ENCODE measurements at places on chromosomes 2 and 18. TPM values are rescaled to one million over a fixed set of nuclear protein-coding genes. Genes with fewer than 3 reads are reported as not detected.

GPBAR1 gene
- 0.35 TPM for total RNA-seq

GRCh38 chr2:203808046-203808750 is 59.4 kb upstream of the CTLA4 start:
- DNase-seq = no peak

DNA sequence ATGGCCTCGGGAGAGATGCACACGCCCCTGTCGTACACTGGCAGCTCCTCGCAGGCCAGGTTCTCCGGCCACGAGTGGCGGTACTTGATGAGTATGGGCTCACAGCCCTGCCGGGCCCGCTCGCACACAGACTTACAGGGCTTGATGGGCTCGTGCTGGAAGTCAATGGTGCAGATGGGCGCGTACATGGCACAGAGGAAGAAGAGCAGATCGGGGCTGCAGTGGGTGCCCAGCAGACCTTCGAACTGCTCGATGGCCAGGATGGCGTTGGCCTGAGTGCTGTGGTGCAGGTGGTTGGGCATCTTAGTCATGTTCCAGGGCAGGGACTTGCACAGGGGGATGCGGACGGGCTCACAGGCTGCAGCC is 359 bp downstream of the FRZB start:
- no peak for DNase-seq

DNA sequence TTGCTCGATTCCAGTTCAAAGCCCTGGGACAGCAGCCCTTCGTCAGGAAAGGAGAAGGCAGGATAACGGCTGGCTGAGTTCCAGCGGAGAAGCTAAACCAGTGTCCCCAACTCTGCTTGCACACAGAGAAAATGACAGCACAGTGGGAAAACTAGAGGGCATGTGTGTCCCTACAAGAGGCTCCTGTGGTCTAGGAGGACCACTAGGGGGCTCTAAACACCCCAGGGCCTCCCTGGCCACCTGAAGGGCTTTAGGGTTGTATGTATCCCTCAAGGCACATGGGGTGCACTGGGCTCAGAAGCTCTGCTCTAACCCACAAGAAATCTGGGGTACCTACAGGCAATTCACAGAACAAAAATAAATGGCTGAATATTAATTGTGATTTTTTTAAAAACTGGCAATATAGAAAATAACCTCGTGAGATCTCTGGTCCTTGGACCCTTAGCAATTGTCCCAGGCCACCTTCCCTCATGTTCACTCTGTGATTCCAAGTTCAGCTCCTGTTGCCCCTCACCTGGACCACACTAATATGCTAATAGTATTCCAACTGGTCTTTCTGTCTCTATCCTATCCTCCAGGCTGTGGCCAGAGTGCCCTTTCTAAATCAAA is 17.5 kb downstream of the STAT1 start:
- no peak for DNase-seq

- no peak for DNase-seq
Measured at GRCh38 chr18:59996370-59996966, 96.7 kb downstream of the PMAIP1 start.

LRRC30 gene
- total RNA-seq = not detected

GRCh38 chr2:107785756-107786155 is 40.9 kb upstream of the RGPD4 start:
- no peak for DNase-seq

DNA sequence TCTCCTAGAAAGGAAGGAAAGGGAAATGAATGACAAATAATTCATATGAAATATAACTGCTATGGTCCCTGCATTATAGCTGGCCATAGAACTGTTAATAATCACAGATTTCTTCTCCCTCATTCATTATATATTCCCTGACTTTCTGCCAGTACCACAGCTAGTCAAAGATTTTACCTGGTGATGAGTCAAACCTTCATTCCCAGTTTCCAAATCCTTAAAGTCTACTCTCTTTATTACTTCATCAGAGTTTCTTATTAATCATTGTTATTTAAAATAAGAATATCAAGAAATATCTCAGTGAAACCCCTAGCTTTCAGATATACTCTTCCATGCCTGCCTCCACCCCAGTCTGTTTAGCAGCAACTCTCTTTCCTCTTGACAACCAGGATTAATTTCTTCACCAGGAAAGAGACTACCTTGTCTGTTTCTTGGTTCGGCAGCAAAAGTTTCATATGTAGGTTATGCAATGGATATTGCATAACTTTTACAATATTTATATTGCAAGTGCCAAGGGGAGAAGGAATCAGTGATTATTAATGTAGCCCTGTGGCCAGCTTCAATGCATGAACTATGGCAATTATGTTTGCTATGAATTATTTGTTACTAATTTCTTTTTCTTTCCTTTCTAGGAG is 533.8 kb downstream of the FBXO15 start:
- DNase-seq = no peak

KIF5C gene
- 0.58 TPM for total RNA-seq

CTNNA2 gene
- total RNA-seq = not detected

GRCh38 chr2:233691443-233692433 is 952 bp upstream of the UGT1A6 start:
- no peak for DNase-seq

SERPINB12 gene
- total RNA-seq = not detected

TYW5 gene
- 7.6 TPM for total RNA-seq

DNA sequence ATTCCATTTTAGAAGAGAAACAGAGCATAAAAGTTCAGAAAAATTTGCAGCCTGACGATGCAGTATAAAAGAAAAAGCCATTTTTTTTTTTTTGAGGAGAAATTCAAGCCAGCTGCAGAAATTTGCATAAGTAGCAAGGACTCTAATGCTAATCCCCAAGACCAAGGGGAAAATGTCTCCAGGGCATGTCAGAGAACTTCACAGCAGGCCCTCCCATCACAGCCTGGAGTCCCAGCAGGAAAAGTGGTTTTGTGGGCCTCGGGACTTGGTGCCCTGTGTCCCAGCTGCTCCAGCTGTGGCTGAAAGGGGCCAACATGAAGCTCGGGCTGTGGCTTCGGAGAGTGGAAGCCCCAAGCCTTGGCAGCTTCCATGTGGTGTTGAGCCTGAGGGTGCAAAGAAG is 325.3 kb upstream of the HNMT start:
- no peak for DNase-seq

LYG2 gene
- total RNA-seq = not detected

DNA sequence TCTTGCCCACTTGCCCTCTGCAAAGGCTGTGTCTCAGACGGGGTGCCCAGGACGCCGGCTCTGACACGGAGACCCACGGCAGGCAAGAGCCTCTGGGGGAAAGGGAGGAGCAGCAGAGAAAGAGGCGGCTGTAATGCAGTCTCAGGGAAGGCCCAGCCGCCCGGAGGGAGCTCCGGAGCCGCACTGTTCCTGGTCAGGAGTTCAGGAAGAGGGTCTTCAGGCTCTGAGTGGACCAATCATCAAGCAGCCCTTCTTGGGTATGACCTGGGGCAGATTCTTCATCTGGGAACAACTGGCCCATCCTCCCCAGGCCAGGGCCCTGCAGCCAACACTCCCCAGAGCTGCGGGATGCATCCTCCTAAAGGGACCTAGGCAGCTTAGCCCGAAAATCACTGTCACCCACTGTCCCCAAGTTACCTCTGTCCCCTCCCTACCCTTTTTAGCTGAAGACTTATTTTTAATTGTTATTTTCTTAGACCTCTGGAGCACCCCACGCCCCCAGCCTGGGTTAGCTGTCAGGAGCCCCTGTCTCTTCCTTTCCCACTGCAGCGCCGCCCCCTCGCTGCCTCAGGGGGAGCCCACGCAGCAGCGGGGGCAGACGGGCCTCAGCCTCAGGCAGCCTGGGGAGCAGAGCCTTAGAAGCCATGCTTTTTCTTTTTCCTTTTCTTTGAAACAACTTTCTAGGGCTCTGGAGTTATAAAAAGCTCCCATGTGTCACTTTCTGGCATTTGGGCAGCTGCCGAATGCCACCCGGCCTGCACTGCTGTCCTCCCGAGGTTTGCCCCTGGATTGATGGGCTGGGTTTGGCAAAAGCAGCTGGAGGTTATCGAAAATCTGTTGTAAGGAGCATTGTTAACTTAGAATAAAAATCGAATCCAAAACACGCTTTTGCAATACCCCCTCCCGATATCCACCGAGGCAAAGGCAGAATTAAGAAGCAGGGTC is 644 bp upstream of the NEU2 start:
- no peak for DNase-seq

GRCh38 chr2:55862673-55863390 is 60.8 kb downstream of the EFEMP1 start:
- peak; percentile 97 for DNase-seq

ASB3 gene
- 17.6 TPM for total RNA-seq

PROKR1 gene
- total RNA-seq = not detected

UGT1A10 gene
- not detected for total RNA-seq

AMER3 gene
- not detected for total RNA-seq

DNA sequence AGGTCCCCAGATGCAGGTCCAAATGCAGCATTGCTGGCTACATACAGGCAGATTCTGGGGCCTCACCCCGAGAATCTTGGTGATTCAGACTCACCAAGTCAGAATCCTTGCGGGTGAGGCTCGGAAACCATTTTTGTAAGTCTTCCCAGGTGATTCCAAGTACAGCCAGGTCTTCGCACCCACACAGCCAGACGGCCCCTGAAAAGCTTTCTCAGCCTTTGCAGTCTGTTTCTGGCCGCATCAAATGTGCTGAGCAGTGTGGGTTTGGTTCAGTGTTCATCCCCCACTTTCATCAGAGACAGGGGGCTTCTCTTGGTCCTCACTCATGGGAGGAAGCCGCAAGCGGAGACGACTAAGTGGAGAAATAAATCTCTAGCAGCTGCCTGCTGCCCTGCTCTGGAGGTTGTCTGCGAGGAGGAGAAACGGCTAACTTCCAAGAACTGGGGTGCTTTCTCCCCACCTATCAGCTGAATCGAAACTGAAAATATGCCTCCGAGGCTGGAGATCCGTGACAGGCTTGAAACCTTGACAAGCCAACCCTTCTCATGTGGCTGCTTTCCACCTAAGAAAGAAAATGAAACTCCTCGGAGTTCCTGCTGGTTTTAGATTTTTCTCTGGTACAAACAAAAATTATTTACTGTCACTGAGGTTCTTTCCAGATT is 8.9 kb upstream of the TMEM185B start:
- no peak for DNase-seq

ANKRD62 gene
- not detected for total RNA-seq

DNA sequence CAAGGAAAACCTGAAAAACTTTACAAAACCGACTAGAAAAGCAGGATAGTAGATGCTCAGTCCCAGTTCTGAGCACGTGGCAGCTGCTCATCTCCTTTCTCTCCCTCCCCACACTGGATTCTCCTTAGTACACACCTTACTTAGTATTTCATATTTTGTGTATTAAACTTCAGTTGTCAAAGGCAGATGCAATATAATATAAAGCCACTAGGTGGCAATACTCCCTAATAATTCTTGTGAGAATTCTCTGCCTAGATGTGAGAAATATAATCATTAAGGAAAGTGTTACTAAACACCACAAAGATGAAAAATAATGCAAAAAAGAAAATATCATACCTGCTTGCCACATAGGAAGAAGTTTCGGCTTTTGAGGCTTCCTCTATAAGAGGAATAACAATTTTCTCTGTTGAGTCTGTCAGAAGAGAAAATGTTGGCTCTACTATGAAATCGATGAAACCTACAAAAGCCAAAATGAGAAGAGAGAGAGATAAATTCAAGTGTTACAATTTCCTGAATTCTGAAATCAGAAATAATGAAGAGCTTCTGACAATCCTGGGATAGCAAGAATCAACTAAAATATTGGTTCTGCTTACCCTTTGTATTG is 200.6 kb downstream of the PPP1R1C start:
- peak; percentile 31 for DNase-seq

- DNase-seq = no peak
Measured at GRCh38 chr18:6956495-6956894, 161.1 kb downstream of the LAMA1 start.

DNA sequence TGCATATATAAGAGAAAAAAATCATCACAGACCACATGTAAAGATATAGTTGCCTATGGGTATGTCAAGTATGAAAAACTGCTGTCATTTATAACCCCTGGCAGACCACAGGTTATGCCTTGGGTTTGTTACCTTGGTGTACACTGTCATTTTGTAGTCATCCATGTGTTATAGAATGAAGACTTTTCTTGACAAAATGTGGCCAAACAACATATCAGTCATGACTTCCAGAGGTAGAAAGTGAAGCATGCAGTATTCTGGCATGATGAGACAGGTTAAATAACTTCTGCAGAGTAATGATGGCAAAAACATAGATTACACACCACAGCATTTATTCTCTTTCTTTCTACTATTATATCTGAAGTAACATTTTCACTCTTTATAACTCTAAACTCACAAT is 74.9 kb upstream of the NEUROD1 start:
- no peak for DNase-seq

DNA sequence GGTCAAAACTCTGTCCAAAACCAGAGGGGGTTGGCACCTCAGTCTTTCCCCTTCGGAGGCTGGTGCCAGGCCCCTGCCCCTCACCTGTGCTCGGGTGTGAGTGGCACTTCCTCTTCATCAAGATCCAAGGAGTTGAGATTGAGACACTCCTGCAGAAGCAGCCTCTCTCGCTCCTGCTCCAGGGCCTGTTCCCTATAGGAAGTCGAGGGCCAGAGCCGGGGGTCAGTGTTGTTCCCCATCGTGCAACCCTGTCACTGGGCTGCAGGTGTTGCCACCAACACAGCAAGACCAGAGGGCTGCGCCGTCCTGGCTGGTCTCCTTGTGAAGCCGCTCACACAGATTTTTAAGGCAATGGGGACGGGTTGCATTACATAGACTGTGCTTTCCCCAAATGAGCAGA is 18.9 kb downstream of the FAM178B start:
- no peak for DNase-seq

DNA sequence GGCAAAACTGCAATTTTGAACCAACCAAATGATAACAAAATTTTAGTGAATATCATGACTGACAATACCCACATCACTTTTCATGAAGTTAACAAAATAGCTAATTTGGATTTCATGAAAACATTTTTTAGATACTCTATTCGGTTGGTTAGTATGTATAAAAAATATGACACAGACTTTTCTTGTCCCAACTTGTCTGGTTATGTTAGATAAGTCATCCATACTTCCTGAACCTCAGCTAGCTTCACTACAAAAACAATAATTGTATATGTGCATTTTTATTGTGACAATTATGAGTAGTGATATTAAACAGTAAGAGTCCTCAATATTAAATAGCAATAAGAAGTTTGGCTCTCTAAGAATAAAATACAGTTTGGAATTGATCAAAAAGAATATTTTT is 408.1 kb upstream of the DSEL start:
- no peak for DNase-seq

DNA sequence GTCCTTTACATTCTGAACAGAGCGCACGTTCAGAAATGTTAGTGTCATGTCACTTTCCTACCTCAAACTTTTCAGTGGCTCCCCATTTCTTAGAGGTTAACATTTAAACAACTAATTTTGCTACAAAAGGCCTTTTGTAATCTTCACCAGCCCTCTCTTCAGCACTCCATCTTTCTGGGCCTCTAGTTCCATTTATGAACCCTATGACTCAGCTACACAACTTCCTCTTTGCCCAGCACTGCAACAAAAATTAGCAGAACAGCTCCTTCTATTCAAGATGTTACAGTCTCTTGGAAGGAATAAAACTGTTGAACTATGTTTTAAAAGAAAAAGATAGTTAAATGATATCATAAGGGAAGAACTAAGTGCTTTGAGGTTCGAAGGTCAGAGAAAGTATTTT is 139.9 kb downstream of the VWC2L start:
- no peak for DNase-seq
